NCI-H1048 (cell line): ENCODE measurements at places on chromosomes 4 and X.

GRCh38 chr4:58219179-58219578 lies 1109.0 kb upstream of the IGFBP7 start:
- no peak for DNase-seq

- no peak for DNase-seq
Observed at GRCh38 chrX:17994429-17994828, 133.3 kb upstream of the RAI2 start.

DNA sequence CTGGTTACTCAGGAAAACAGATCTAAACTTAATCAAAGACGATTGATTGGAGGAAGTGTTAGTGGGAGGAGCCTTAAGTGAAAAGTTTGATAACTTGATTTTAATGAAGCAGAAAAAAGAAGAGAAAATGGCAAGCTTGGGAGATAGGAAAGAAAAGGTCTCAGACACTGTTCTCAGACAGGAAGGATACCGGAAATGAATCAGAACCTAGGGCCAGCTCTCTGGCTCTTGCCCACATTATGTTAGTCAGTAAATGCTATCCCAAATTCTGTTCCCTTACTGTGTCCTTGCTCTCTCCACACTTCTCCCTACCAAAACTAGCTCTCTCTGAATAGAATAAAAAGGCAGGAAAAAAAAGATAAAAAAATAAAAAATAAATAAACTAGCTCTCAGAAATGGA lies 48.6 kb upstream of the TMEM164 start:
- DNase-seq, result no peak

GRCh38 chrX:122517786-122518185 lies 666.3 kb upstream of the GRIA3 start:
- DNase-seq, result no peak

DNA sequence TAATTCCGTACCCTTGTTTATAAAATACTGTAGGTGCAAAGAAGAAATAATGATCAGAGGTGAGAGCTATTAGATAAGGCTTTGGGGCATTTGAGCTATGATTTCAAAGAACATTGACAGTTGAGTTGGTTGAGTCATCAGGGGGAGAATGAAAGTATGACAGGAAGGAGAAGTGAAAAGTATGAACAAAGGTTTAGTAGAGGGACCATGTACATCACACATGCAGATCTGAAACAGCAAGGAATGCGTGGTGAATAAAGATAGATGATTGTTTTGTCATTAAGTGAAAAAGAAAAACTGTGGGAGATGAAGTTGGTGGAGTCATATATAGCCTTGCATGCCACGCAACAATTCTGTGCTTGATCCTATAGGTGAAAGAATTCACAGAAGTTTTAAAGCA lies 163.1 kb downstream of the ARAP2 start:
- no peak for DNase-seq

- DNase-seq, result no peak
Observed at GRCh38 chrX:47278691-47279090, 45.9 kb downstream of the USP11 start.

GRCh38 chr4:114535725-114536124 lies 62.9 kb upstream of the UGT8 start:
- DNase-seq, result no peak

- no peak for DNase-seq
Observed at GRCh38 chr4:5276475-5277075, 225.3 kb downstream of the STK32B start.

- DNase-seq, result no peak
Observed at GRCh38 chrX:2317527-2318055, 183.2 kb downstream of the DHRSX start.

GRCh38 chr4:113618205-113618604 lies 143.3 kb downstream of the CAMK2D start:
- no peak for DNase-seq

- DNase-seq, result no peak
Observed at GRCh38 chrX:46381630-46382029, 163.6 kb downstream of the ZNF674 start.

DNA sequence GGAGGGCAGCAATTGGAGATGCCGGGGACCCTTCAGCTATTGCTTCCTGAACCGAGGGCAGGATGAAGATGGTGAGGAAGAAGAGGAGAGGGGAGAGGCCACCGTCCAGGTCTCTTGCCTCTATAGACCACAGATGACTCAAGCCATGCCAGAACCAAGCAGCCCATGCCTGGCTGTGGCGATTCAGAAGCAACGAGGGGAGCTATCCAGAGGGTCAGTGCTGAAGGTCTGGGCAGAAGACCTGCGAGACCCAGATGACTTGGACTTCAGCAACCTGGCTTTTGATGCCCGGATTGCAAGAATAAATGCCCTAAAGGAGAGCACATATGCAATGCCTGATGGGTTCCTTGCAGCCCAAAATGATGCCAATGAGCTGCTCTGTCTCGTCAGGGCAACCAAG lies 70.2 kb upstream of the PRPS2 start:
- no peak for DNase-seq

DNA sequence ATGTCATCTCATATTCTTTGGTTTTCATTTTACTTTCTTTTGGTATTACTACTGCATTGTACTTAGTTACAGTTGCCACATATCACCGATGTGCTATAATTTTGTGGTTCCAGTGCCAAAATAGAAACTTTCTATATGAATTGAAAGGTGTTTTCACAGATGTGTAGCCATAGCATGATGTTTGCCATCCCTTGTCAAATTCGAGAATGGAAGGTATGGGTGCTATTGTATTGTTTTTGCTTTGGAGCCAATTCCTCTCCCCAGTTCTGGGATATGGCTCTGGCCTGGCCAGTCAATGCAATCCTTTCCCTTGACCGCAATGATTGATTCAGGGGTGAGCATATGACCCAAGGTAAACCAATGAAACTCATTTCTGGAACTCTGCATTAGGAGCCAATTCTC lies 86.2 kb upstream of the RPS6KA3 start:
- no peak for DNase-seq

DNA sequence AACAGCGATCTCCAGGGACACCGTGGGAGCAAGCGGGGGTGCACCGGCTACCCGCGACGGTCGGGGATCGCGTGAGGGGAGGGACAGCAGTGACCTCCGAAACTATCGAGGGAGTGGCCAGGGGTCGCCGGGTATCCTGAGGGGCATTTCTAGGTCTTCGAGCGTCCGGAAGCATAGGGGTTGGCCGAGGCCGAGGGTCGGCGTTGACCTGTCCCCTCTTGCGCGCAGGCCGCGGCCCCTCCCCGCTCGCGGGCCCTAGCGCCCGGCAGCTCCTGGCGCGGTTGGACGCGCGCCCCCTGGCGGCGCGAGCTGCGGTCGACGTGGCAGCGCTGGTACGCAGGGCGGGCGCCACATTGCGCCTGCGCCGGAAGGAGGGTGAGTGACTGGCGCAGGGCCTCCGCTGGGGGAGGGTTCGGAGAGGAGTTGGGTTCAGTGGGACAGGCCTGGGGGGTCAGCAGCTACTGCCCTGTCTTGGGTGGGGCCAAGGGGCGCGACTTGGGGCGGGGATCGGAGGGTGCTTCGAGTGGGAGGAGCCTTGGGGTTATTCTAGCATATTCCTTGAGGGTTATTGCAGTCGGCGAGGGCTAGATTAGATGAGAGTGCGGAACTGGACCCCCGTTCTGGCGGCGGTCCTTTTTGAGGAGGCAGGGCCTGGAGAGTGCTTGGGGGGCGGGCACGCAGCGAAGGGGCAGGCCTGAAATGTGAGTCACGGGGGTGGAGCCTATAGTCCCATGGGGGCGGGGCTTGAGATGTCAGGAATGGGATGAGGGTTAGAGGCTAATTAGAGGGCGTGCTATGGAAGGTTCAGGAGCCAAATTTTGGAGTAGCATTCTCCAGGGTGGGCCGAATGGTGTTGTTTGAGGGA lies 1.2 kb downstream of the MAGIX start:
- peak; percentile 5 for DNase-seq

DNA sequence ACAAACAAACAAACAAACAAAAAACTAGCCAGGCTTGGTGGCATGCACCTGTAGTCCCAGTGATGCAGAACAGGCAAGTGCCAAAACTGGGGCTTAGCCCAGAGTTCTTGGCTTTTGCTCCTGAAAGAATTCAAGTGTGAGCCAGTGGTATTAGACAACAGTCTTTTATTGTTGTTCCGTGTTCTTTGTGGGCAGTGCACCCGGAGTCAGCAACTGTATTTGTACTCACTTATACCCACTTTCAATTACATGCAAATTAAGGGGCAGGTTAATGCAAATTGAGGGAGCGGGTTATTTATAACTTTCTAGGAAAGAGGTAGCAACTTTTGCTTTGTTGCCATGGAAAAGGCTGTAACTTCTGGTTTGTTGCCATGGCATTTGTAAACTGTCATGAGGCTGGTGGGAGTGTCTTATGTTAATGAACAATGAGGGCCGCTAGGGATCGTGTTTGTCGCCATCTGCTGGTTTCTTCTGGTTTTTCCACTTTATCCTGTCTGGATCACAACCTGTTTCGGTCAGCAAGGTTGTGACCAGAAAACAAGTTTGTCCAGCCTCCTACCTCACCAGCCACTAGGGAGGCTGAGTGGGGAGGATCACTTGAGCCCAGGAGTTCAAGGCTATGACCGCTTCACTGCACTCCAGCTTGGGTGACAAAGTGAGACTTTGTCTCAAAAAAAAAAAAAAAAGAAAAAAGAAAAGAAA lies 88.8 kb upstream of the ESX1 start:
- peak; percentile 74 for DNase-seq

GRCh38 chr4:22739968-22740367 lies 47.2 kb downstream of the GBA3 start:
- DNase-seq, result no peak
